Activated naive CD4-positive, alpha-beta T cell (primary cell): ENCODE measurements at places on chromosomes 4 and X.

GRCh38 chr4:917466-917865 is 14.7 kb downstream of the GAK start:
- no peak for DNase-seq

GRCh38 chrX:111041018-111041462 is 55.0 kb upstream of the PAK3 start:
- no peak for DNase-seq

GRCh38 chr4:120672558-120673147 is 249.9 kb downstream of the PRDM5 start:
- DNase-seq = no peak

DNA sequence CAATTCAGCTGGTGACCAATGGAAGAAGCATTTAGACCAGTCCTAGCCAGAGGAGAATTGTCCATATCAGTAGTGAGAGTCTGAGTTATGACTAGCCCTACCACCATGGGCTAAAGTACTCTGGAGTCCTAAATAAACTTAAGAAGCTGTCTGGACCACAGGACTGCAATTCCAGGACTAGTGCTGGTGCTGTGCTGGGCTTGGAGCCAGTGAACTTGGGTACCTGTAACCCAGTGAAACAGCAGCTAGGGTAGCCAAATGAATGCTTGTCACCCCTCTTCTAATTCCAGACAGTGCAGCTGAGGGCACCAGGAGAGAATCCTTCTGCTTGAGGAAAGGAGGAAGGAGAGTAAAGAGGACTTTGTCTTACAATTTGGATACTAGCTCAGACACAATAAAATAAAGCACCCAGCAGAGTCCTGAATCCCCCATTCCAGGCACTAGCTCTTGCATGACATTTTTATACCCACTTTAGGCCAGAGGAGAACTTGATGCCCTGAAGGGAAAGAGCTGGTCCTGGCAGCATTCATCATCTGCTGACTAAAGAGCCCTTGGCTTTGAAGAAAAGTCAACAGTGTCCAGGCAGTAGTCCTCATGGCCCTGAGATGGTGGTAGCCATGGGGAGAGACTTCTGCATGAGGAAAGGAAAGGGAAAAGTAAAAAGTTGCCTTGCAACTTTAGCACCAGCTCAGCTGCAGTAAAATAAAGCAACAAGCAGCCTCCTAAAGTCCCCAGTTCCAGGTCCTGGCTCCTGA is 2675.7 kb downstream of the PCDH7 start:
- DNase-seq = no peak

GRCh38 chrX:113539599-113540356 is 699.1 kb upstream of the AMOT start:
- DNase-seq = no peak

DNA sequence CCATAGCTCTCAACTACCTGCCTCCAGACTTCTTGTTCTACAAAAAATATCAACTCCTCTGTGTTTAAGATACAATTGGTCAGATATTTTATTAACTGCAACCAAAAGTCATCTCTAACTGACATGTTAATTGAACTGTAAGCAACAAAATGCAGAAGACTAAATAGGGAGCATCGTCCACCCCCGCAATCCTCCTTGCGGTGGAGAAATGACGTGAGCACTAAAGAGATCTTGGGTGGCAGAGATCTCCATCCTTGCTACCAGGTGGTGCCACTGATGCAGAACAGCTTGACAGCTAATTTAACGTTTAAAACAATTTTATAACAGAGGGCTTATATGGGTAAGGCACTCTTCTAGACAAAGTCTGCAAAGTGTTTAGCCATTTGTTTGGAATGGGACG is 164.4 kb upstream of the FTHL17 start:
- DNase-seq = no peak

DNA sequence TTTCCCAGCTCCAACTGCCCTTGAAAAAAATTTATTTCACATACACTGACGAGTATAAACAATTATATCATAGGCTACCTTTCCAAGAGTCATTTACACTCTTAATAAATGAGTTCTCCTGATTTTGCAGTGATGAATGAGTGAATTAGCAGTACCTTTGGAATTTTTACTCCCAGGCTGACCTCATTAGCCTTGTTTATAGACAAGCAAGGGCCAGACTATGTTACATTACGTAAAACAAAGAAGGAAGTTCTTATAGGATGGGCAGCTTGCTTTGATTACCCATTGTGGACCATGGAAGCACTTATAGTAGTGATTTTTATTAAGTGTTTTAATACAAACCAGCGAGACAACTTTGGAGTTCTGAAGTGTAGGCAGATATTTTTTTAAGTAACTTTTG is 112.9 kb upstream of the C1QTNF7 start:
- no peak for DNase-seq

DNA sequence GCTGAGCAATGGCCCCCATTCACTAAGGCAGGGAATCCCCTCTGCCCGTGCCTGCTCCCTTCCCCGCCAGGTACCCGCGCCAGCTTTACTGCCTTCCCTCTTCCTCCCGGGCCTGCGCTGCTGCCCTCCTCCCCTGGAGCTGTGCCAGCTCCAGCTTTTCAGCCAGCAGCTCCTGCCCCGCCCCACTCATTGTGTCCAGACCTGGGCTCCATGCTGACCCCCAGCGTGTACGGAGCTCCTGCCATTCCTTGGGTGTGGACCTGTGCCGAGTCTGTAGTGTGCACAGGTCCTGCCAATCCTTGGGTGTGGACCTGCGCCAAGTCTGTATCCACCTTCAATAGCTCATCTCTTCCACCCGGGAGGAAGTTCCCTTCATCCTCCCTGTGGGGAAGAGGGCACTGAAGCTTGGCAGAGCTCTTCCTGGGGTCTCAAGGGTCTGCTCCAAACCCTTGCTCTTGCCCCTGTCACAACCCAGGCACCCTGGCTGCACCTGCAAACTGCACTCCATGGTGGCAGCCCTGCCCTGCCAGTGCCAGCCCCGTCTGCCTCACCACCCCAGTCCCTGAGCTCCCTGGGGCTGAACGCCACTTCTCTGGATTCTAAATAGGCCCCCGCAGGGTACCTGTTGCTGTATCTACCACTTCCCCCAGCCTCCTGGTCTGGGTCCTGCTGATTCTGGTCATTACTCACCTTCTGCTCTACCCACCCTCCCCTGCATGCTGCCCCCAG is 63.9 kb downstream of the TRMT44 start:
- DNase-seq = no peak

DNA sequence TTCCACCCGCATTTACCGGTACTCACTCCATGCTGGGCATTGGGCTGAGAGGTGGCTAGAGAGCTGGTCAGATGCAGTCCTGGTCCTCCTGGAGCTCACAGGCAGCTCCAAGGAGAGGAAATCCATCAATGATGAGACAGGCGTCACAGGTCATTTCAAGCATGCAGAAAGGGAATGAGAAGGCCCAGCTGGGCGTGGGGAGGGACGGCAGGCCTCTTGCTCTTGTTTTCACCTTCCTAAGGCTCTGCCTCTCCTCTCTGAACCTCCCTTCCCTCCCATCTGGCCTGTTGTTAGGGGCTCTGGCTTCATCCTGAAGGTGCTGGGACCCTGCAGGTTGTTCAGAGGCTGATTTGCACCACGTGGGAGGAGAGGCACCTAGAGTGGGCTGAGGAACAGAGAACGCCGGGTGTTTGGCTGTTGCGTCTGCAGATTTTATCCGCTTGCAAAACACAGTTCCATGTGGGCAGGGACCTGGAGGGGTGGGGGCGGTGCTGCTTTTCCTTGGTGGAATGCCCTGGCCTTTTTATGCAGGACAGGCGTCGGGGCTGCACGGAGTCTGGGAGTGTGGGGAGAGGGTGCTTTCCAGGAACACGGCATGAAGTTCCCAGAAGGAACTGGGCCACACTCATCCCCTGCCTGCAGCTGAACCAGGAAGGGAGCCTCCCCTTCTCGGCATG is 81.5 kb upstream of the PSAPL1 start:
- no peak for DNase-seq

DNA sequence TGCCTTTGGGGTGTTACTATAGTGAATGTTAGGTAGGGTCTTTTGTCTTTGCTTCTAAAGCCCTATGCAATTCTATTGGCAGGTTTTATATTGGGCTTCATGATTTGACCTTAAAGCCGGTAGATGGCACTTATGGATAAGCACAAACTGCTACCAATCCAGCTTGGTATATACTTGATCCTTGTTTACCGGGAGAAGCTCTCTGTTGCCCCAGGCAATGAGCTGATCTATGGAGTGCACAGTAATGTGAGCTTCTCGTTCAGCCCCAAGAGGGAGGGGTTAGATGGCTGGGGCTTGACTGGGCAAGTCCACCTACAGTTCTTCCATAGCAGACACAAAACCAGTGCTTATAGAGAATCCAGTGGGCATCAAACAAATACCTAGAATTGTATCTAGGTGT is 287.2 kb upstream of the CT83 start:
- DNase-seq = no peak

DNA sequence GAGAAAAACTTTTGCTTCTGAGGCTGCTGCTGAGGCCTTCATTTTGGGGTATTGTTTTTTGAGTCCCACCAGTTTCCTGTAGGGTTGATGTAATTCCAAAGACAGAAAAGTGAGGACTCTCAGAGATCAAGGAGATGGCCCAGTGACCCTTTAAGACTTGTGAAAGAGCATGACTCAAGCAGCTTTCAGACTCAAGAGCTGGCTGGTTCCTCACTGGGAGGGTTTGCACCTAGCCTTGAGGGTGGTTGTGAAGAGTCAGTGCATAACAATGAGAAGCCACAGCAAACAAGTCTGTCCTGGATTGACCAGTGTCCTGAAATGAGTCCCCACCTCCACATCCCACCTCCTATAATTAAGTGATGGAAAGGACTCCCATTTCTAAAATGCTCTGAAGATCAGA is 89.2 kb downstream of the NHS start:
- no peak for DNase-seq

- no peak for DNase-seq
Measured at GRCh38 chrX:110108381-110108821, 105.5 kb downstream of the TMEM164 start.

DNA sequence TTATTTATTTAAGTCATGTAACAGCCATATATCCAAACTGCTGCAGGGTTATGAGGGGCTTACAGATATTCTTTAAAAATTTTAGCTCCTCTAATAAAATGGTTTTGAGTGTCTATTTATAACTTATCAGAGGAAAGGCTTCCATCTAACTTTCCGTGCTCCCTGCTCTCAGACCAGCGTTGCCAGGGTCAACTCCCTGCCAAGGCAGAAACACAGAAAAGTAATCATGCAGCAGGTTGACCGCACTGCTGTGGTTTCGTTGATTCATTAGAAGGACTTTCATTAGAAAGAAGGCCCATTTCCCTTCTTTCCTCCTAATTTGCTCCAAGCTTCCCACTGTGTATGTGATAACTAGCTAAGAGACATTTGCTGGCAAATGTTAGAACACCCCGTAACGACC is 33.9 kb downstream of the BCLAF3 start:
- DNase-seq = no peak

DNA sequence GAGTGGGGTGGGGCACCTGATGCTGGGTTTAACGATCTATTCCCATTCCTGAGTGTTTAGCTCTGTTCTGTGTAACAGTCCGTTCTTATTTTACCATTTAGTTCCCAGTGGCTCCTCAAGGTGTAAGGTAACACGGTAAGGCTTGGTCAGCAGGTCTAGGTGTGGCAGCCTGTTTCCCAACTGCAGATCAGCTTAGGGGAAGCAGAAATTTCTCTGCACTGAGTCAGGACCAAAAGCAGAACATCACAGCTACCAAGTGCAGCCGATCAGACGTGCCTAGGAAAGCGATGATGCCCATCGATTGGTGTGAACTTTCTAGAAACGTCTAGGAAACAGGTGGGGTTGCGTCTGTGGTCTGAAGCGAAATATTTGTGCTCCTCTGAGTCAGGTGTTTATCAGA is 240.1 kb downstream of the STIM2 start:
- no peak for DNase-seq
